NCI-H1694 treated with DMSO at 0.1 percent for 48 hours (cell line): ENCODE measurements at places on chromosomes 16 and 17.

DNA sequence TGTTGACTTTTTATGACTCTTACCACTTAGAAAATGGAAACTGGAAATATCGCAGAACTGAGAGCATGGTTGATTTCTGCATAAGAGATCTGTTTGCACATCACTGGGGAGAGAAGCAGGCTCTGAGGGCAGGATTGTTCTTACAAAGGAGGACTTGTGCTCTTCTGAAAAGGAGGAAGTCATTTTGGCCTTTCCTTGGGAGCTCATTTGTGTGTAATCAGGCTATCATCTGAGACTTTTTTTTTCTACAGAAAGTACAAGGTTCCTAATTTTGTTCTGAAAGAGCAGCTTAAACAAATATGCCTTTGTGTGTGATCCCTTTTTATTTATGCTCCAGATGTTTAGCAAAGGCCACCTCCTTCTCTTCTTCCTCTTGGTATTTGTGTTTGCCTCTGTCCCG lies 145.7 kb upstream of the CACNG5 start:
- no peak for DNase-seq

- no peak for DNase-seq
Measured at GRCh38 chr17:68228817-68229570, 18.8 kb upstream of the AMZ2 start.

GRCh38 chr17:57593739-57594462 lies 151.2 kb downstream of the CCDC182 start:
- no peak for DNase-seq

GRCh38 chr16:80704751-80705505 lies 99.5 kb downstream of the CDYL2 start:
- no peak for DNase-seq

DNA sequence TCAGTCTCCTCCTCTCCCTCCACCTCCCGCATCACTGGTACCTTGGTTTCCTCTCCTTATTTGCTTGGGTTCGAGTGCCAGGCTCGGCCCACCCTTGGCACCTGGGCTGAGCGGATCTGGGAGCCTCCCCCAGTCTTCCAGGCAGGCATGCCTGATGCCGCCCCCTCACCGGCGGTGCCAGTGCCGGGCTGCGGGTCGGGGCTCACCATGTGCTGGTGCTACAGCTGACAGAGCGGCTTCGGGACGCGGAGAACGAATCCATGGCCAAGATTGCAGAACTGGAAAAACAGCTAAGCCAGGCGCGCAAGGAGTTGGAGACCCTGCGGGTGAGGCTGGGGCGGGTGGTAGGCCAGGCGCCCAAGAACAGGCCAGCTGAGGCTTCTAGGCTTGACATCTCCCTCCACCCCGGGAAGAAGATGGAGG lies 19.2 kb downstream of the FMNL1 start:
- no peak for DNase-seq

DNA sequence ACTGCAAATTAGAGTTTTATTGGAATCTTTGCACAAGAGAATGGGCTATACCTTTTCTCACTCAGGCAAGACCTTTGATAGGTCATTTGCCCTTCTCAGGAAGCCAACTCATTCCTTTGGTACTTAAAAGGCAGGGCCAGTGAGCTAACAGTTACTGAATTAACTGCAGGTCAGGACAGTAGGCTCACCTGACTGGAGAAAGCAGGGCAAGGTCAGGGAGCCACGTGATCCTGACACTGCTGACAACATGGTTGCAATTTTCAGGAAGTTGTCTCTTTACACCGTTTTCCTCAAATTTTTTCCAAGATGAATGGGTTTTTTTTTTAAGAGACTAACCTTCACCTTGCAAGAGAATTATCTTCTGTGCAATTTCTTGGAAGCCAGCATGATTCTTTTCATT lies 21.1 kb downstream of the CPSF4L start:
- DNase-seq = no peak

DNA sequence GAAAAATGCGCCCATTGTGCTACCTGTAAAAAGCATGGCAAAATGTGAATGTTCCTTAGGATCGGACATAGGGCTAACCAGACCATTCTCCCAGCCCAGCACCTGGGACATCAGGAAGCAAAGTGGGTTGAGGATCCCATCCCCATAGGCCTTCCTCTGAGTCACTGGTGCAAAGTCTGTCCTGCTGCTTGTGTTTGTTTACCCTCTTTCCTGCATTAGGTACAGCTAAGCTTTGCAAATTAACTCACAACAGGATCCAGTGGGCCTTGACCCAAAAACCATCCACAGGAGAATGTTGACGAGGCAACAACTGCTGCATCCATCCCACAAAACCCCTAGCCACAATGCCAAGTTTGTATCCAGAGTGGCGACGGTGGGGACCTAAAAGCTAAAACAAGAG lies 106.2 kb downstream of the GRIN2A start:
- no peak for DNase-seq

DNA sequence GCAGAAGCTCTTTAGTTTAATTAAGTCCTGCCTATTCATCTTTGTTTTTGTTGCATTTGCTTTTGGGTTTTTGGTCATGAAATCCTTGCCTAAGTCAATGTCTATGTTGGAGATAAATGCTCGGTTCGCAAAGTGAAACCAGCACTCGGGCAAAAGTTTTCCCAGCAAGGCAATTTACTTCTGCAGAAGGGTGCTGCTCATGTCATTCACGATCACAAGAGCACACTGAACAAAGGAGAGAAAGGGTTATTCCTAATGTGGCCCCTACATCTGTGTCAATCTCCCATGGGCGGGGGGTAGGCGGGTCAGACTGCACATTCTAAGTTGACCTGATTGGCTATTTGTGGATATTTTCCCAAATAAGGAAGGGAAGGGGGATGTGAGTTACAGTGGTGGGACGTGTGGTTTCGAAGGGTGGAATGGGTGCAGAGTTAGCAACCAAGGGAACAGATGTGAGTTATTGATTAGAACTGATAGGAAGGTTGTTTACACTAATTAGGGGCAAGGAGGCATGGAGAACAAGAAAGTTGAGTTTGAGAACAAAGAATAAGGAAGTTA lies 23.0 kb downstream of the ATF7IP2 start:
- DNase-seq = no peak

DNA sequence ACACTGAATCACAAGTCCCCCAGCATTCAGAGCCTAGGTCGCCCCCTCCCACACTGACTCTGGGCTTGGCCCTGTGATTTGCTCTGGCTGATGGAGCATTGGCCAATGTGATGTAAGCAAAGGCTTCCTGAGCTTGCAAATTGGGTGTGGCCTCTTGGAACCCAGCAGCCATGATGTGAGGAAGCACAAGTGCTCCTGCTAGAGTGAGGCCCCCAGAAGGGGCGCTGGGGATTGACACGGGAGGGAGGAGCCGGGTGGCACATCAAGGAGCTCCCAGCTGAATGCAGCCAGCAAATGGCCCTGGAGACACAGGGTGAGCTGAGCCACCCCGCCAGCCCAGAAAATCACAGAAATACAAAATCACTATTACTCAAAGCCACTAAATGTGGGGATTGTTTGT lies 308.5 kb downstream of the C16orf95 start:
- no peak for DNase-seq

DNA sequence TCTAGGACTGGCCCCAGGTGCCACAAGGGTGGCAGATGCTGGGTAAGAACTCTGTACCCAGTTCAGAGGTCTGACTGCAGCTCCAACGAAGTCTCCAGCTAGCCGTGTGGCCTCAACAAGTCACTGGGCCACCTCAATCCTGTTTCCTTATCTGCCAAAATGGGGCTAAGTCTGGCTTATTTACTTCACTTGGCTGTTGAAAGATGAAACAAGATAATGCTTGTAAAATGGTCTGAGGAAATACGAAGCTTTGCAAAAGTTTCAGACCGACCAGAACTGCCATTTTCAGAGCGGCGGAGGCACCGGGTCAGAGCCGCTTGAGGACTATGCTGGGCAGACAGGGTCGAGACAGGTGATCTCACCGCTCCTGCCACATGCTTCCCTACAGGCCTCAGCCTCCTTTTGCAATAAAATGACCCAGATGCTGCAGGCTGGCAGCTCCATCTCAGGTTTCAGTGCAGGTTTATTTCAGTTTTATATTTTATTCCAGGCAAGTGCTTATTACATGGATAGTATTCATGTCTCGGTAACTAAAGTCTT lies 17.2 kb downstream of the MNT start:
- peak; percentile 18 for DNase-seq

- no peak for DNase-seq
Measured at GRCh38 chr16:57255686-57256415, 10.8 kb downstream of the ARL2BP start.

DNA sequence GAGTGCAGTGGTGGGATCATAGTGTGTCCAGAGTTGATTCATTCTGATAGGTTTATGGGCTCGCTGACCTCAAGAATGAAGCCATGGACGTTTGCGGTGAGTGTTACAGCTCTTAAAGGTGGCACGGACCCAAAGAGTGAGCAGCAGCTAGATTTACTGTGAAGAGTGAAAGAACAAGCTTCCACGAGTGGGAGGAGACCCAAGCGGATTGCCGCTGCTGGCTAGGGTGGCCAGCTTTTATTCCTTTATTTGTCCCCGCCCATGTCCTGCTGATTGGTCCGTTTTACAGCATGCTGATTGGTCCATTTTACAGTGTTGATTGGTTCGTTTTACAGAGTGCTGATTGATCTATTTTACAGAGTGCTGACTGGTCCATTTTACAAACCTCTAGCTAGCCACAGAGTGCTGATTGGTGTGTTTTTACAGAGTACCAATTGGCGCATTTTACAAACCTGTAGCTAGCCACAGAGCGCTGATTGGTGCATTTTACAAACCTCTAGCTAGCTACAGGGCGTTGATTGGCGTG lies 17.5 kb downstream of the CACNG4 start:
- no peak for DNase-seq

DNA sequence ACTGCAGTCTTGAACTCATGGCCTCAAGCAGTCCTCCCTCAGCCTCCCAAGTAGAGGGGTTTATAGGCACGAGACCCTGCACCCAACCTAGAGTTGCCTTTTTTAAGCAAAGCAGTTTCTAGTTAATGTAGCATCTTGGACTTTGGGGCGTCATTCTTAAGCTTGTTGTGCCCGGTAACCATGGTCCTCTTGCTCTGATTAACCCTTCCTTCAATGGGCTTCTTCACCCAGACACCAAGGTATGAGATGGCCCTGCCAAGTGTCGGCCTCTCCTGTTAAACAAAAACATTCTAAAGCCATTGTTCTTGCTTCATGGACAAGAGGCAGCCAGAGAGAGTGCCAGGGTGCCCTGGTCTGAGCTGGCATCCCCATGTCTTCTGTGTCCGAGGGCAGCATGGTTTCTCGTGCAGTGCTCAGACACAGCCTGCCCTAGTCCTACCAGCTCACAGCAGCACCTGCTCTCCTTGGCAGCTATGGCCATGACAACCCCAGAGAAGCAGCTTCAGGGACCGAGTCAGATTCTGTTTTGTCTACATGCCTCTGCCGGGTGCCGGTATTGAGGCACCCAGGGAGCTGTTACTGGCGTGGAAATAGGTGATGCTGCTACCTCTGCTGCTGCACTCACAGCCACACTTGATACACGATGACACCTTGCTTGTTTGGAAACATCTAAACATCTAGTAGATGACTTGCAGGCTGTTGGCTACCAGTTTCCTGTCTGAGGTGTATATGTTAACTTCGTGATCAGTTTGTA lies 3.3 kb downstream of the RPL13 start:
- no peak for DNase-seq

- no peak for DNase-seq
Measured at GRCh38 chr17:79459846-79460245, 151.0 kb downstream of the RBFOX3 start.

DNA sequence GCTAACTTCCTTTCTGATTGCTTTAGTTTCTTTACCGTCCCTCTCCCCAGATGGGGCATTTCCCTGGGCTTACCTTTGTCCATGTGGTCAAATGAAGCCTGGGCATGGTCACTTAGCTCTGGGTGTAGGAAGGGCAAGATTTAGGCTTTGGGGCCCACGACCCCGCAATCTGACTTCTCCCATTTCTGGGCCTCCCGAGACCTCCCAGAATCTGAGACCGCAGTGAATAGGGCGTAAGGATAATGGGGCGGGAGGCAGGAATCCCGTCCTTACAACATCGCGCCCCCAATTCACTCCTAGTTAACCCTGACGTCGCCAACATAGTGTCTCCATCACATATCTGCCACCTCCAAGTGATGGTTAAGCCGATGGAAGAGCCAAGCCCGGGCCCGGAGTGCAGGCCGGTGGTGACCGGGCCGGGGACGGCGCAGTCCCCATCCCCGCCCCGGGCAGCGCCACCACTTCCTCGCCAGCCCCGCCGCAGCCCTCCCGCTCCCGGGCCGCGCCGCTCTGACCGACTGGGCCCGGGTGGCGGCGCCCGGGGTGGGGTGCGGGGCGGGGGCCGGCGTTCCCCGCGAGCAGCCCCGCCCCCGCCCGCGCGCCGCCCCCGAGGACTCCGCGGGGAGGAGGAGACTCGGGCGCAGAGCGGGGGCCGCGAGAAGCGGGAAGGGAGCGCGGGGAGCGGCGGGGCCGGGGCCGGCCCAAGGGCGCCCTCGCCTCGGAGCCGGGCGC lies at the start of gene RHBDL3:
RHBDL3 (plus strand) TSS at position 641 of the 732 bp plus-strand sequence. CDS start 358 bp downstream, outside the sequence.
- peak; percentile 10 for DNase-seq

GRCh38 chr17:8060274-8060673 lies 21.4 kb downstream of the ALOX15B start:
- DNase-seq = peak; percentile 77

DNA sequence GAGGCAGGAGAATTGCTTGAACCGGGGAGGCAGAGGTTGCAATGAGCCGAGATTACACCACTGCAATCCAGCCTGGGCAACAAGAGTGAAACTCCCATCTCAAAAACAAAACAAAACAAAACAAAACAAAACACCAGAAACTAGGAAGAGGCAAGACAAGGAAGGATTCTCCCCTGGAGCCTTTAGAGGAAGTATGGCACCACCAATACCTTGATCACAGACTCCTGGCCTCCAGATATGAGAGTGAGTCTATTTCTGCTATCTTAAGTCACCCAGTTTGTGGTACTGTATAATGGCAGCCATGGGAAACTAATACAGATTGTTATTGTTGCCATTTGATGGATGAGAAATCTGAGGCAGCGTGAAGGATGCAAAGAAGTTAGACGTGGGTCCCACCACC lies 14.6 kb upstream of the CPPED1 start:
- no peak for DNase-seq

GRCh38 chr17:38584350-38584925 lies 21.3 kb downstream of the SRCIN1 start:
- peak; percentile 37 for DNase-seq

DNA sequence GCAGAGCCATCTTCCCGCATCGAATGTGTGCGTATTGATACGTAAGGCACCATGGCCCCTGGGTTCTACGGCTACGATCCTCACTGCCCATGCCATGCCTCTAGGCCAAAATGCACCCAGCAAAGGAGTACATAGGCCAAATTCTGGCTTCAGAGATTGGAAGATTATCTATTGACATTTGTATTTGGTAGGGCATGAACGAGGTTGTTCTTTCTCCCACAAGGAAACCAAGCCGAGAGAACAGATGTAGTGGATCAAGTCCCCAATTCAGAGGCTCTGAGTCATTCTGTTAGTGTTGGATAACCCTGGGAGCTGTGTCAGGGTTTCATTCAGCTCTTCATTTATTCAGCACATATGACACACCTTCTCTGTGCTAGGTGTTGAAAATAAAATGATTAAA lies 36.5 kb downstream of the HOXB1 start:
- no peak for DNase-seq

- no peak for DNase-seq
Measured at GRCh38 chr16:87363771-87364455, 19.7 kb downstream of the FBXO31 start.

- DNase-seq = peak; percentile 86
Measured at GRCh38 chr17:28416703-28417311, 10.8 kb upstream of the SLC46A1 start.
